ENCODE measurements at places on chromosomes 1 and 21.

DNA sequence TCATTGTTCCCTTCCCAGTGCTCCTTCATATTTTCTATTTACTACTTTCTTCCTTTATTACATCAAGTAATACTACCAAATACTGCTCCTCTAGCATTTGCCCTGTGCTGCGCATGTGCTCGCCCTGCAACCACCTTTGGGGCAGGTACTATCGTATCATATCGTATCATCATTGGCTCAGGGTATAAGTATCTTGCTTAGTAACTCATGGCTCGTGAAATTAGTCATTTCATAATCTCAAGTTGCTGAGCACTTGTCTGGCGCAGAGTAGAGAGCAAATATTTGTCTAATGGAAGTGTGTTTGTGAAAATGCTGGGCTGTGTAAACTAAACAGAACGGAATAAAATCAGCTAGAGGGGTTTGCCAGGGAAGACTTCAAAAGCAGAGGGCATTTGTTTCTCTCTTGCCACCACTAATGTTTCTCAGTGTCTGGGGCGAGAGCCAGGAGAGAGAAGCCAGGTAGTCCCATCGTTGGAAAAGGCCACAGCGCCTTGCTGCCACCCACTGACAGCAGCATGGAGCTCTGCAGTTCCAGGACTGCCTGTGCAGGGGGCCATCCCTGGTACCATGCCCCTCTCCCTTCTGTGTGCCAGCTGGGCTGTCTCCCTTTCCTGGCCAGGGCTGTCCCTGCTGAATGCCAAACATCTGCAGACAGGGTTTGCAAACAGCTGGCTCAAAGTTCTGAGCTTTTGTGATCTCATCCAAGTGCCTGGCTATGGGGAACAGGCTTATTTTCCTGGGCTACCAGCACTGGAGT, 20.0 kb upstream of the CPT2 start:
- no peak for DNase-seq

DNA sequence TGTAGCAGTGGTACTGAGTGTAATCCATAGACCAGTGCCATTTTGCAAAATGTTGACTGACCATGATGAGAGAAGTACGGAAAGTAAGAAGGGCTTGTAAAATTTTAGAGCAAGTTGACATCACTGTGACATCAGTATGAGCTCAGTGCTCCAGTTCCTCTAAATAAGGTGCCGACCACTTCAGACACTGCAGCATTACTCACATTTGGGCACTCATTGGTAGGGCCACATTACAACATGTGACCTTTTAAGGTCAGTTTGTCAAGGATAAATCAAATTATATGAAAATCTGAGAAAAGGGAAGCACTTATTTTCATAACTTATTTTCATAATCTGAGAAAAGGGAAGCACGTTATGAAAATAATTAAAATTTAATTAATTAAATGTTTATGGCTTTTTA, 128.0 kb upstream of the ERG start:
- no peak for DNase-seq

DNA sequence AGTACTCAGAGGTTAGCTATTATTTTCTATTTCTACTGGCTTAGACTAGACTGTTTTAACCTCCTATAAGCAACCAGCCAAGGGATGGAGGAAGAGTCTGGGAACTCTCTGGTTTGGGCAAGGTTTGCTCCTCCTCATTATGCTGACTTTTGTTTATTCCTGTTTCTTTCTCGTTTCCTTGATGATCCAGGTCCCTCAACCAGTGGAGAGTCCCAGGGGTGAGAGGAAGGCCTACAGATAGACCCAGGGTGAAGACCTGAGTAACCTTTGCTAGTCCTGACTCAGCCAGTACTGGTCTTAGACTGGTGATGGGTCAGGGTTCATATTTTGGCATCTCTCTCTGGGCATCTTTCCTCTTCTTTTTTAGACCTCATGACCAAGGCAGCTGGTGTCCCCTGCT, 5.4 kb downstream of the TUFT1 start:
- no peak for DNase-seq

DNA sequence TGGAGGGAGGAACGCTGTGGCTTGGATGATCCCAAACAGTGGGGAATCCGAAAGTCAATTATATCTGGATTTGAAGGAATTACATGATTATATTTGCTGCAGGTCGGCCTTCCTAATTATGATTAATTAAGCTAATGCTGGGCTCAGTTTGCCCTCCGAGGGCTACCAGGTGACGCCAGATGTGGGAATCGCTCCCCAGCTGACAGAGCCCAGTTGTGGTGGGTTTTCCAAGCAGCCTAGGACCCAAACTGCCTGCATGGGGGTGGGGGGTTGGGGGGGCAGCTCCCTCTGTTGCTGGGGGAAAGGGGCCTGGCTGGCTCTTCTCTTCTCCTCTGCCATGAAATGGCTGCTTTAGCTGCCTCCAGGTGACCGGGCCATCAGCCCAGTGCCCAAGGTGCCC, 147.6 kb upstream of the C1orf174 start:
- DNase-seq = no peak

GRCh38 chr1:38579056-38579455, 280.5 kb downstream of the RRAGC start:
- DNase-seq = no peak

GRCh38 chr1:190172651-190173430, 304.8 kb downstream of the BRINP3 start:
- no peak for DNase-seq

DNA sequence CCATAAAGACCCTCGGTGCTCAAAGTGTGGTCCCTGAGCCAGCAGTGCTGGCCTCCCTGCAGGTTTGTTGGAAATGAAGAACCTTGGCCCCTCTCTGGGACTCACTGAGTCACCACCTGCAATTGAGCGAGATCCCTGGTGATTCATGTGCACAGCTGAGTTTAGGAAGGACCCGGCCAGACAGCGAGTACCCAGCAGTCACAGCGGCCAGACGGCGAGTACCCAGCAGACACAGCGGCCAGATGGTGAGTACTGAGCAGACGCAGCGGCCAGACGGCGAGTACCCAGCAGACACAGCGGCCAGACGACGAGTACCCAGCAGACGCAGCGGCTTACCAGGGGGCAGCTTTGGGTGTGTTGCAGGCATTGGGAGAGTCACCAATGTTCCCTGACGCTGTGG, 123.8 kb downstream of the PRDM16 start:
- DNase-seq = no peak

DNA sequence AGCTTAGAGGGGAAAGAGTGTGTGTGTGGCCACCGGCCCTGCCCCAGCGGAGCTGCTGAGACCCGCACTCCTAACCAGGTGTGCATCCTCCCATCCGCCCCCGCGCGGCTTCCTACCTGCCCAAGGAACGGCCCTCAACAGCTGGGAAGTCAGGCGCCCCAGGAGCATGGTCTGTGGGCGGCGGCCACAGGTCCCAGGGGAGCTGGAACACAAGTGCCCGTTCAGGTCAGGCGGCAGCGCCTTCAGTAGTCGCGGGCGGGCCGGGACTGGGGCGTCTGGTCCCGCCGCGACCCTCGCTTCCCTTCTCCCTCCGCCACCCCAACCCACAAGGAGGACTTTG, 448 bp downstream of the AURKAIP1 start:
- no peak for DNase-seq

DNA sequence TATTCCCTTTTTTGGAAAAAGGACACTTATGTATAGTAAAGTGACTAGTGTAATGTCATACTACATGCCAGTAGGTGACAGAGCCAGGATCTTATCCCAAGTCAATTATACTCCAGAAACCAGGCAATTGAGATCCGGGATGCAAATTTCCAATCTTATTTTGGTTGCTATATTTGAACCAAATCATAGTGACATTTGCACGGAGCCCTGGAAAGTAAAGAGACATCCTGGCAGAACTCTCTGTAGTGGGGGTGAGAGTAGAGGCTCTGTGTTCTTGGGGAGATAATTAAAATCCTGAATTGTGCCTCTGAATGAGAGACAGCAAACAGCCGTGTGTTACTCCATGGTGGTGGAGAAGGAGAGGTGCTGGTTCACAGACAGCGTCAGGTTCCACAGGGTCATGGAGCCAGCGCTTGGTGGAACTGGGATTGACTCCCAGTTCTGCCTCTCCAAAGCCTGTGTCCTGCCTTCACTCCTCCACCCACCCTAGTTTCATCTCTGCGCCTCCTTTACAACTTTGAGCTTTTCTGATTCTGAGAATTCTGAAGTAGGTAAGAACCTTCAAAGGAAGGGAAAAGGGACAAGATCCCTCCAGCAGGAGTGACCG, 432.3 kb downstream of the PTPRU start:
- no peak for DNase-seq

DNA sequence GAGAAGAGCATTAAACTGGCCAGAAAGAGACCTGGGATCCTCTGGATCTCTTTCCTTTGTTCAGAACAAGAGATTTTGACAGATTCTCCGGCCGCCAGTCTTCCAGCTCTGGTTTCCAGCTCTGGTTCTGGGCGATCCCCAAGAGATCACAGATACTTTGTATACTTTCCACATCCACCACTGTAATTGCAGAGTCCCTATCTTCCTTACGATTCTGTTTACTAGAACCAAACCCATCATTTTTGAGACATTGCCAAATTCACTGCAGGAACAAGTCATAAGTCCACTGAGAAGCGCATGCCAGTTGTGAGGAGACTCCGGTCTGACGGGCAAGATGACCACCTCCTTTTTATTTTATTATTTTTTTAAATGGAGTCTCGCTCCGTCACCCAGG, 505.2 kb downstream of the SMYD3 start:
- no peak for DNase-seq

DNA sequence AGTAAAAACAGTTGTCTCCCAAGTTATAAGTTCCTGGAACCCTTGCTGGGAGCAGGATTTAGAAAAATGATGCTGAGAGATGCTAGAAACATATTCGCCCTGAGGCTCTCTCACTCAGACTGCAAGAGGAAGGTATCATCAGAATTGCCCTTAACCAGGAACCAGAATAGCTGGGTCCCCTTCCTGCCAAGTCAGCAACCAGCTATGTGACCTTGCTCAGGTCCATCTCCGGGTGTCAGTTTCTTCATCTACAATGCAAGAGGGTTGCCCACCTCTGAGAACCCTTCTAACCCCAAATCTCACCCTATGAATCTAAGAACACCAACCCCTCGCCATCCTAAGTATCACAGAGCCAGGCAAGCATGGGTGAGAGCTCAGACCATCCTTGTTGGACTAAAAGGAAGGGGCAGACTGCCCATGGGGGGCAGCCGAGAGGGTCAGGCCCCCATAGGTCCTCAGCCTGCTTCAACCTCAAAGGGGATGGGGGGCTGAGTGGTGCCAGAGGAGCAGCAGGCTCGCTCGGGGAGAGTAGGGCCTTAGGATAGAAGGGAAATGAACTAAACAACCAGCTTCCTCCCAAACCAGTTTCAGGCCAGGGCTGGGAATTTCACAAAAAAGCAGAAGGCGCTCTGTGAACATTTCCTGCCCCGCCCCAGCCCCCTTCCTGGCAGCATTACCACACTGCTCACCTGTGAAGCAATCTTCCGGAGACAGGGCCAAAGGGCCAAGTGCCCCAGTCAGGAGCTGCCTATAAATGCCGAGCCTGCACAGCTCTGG, 390 bp upstream of the S100A9 start:
- no peak for DNase-seq

DNA sequence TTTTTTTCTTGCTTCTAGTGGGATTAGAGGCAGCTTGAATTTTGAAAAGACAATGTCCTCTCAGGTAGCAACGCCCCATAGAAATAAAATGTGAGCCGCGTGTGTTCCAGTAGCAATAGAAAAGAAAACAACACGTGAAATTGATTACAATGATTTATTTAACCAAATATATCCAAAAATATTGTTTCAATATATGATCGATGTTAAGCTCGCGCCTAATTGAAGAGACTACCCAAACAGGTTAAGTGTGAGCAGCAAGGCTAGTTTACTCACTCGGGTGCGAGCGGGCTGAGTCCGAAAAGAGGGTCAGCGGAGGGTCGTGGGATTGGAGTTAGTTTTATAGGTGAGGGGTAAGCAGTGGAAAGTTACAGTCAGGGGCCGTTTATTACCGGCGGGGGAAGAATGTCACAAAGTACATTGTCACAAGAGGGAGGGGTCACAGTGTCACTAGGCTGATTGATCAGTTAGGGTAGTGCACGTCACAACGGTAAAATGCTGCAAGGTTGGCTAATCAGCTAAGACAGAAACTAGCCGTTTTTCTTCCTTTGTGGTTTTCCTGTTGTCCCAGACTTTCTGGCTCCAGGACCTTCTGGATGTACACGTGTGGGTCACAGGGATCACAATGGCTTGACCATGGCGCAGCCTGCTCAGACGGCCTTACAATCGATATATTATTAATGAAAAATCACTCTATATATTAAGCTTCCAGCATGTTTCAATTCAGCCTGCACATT, 697 bp upstream of the ZNF670 start:
- DNase-seq = no peak

DNA sequence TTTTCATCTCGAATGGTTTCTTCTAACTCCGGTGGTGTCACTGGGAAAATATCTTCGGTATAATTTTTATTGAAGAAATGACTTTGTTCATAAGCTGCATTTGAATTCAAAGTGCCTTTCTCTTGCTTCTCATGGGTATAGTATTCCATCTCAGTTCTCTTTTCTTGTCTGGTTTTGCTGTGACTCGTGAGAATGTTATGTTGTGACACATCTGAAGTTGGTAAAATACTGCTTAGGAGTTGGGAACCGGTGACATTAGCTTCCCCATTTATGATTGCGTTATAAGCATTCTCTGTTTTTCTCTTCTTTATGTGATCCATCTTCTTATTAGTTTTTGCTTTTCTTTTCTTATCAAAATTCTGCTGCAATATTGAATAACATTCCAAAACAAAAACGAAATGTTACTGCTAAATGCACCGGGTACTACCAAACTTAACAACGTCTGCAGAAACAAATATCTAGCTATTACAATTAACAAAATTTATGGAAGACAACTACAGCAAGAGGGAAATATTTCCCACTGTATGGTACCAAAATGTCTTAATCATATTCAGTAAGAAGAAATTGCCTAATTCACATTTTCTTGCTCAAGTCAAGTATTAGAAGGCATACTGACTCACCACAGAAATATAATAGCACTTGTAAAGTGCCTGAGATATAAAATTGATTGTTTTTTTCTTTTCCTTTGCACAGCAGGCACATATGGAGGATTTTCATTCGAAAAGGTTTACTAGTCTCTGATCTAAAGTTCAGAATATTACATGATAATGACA, 15.5 kb downstream of the LRIF1 start:
- no peak for DNase-seq

- DNase-seq = no peak
Measured at GRCh38 chr1:59427155-59427554, 130.3 kb downstream of the FGGY start.

GRCh38 chr1:155008015-155008941, 5.7 kb downstream of the ZBTB7B start:
- DNase-seq = no peak

GRCh38 chr21:37670883-37671282, 245.4 kb downstream of the KCNJ6 start:
- no peak for DNase-seq

DNA sequence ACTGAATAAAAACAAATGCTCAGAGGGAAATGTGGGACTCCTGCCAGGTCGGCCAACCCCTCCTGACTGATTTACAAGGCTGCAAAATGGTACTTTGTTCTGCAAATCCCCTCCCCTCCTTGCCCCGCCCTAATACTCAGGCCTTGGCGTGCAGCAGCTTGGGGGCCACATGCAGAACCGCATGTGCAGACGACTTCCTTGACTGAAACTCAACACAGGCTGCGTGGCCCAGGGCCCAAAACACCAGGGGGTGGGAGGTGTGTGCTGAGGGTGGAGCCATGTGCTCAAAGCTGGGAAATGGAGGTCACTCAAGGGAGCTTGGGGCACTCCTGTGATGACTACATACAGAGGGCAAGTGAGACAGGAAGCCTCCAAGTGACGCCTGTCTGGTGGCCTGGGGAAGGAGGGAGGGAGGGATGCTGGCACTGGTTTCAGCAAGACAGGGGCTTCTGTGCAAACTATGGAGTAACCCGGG, 87.2 kb downstream of the MRPL37 start:
- peak; percentile 77 for DNase-seq

GRCh38 chr1:87219626-87220025, 109.1 kb upstream of the LMO4 start:
- no peak for DNase-seq

- DNase-seq = no peak
Measured at GRCh38 chr1:167022384-167022783, 33.3 kb downstream of the MAEL start.

Data from renal cortex interstitium (tissue), 15 donors.